CD4-positive, alpha-beta T cell treated with Interferon alpha-2 for 1 hour (primary cell): ENCODE measurements at places on chromosomes 2 and 18.

GRCh38 chr2:5589183-5589582, 103.0 kb upstream of the SOX11 start:
- no peak for DNase-seq

- DNase-seq: no peak
These were observed 69.2 kb downstream of the MARCHF4 start for GRCh38 chr2:216302981-216303676.

GRCh38 chr2:134722728-134723127, 3.9 kb upstream of the TMEM163 start:
- DNase-seq: no peak

- DNase-seq: no peak
These were observed 26.2 kb downstream of the GLI2 start for GRCh38 chr2:120761911-120762310.
